ENCODE measurements at places on chromosomes 12 and 14. TPM values are rescaled to one million over a fixed set of nuclear protein-coding genes. Genes with fewer than 3 reads are reported as not detected.

CLEC6A gene
- not detected for total RNA-seq

SUOX gene
- total RNA-seq = 10.4 TPM

TSPAN8 gene
- total RNA-seq = 15.2 TPM

SLC2A14 gene
- total RNA-seq = under 0.01 TPM

MGST1 gene
- 54.4 TPM for total RNA-seq

ZCCHC8 gene
- total RNA-seq = 12.3 TPM

TEX52 gene
- total RNA-seq = not detected

KCNC2 gene
- not detected for total RNA-seq

NOXRED1 gene
- total RNA-seq = 0.19 TPM

PELI2 gene
- total RNA-seq = 3.8 TPM

NAV3 gene
- total RNA-seq = 62.1 TPM

TGM1 gene
- total RNA-seq = 0.85 TPM

ASCL1 gene
- not detected for total RNA-seq

DHRS4 gene
- total RNA-seq = 49.8 TPM

STYK1 gene
- total RNA-seq = 2.0 TPM

PDE6H gene
- total RNA-seq = not detected

Data from regular cardiac myocyte (primary cell).